ENCODE measurements at places on chromosomes 12 and 14.

- DNase-seq = no peak
These were observed 8.7 kb upstream of the PLEKHA5 start for GRCh38 chr12:19120795-19121194.

DNA sequence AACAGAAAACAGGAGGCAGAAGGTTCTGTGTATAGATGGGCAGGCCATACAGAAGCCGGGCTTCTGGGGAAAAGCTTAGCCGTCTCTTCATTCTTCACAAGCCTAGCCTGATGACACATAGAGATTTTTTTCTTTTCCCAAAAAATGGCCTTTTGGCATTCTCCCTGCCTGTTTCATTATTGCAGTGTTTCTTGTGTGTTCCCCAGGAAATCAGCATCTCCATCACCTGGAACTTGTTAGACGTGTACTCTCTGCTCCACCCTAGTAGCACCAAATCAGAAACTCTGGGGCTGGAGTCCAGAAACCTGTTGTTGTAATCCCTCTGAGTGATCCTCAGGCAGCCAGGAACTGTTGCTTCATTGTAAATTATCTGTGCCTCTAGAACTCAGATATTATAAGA lies 388.1 kb downstream of the CCDC91 start:
- DNase-seq = no peak

- no peak for DNase-seq
These were observed 41.0 kb upstream of the CCDC91 start for GRCh38 chr12:28149279-28149678.

GRCh38 chr12:106307181-106307580 lies 4.6 kb downstream of the TCP11L2 start:
- DNase-seq = no peak

GRCh38 chr12:2380946-2381345 lies 328.2 kb downstream of the CACNA1C start:
- DNase-seq = no peak

DNA sequence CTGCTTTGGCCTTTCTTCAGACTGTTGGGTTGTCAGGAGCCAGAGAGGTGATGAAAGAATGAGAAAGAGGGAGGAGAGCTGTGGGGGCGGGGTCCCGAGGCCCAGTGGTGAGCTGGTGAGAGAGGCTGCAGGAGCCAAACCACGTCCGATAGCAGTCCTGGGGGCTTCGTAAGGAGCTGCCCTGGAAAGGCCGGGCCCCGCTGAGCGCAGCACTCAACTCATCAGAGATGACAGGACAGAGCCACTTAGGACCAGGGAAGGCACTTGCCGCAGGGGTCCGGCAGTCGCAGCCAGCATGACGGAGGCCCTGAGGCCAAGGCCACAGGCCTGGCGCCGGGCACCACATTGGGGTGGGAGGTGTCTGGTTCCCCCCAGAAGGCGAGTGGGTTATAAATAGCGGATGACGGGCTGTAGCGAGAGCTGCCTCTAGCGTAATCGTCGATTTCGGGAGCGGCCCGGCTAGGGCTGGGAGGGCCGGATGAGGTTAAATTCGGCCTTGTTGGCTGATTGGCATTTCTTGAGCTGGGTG lies 179.0 kb downstream of the TSPAN9 start:
- no peak for DNase-seq

GRCh38 chr12:539540-540310 lies 80.0 kb downstream of the B4GALNT3 start:
- no peak for DNase-seq

DNA sequence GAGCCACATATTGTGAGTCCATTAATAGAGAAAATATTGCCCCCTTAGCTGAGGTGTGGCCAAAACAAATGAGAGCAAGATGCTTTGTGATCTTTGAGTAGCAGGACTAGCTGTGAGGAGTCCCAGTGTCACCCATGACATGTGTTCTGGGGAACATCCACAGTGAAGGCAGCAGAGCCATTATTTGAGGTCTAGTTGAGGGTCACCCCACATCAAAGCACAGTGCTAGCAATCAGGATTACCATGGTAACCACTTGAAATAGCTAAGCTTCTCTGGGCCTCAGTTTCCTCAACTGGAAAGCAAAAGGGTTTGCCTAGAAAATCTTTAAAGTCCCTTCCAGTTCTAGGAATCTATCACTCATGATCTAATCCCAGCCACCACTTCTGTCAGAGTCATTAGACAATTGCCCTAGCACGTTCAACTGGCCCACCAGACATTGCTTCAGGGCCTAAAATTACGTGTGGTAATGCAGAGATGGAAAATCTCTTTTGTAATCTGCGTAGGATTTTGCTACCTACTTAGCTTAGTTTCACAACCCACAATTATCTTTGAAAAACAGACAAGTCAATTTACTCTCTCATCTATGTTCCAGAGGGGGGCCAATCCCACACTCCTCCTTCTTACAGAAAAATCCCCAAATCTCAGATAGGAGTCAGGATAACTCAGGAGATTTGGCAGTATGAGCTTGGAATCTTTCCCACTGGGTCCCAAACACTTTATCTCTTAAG lies 251.2 kb upstream of the EGLN3 start:
- no peak for DNase-seq

DNA sequence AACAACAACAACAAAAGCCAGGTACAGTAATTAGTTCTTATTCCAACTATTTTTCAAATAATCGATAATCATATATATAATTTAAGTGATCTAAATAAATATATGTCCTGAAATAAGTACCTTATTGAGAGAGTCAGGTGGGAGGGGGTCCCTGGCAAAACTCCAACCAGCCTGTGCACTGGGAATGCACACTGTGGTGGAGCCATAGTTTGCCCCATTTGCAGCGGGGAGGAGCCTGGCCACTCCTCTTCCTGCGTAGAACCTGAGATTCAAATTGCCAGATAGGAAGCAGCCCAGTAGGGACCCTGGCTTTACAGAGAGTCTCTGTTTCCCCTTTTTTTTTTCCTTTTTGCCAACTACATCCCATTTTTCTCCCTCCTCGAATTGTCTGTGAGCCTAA lies 26.4 kb downstream of the CPNE8 start:
- no peak for DNase-seq

DNA sequence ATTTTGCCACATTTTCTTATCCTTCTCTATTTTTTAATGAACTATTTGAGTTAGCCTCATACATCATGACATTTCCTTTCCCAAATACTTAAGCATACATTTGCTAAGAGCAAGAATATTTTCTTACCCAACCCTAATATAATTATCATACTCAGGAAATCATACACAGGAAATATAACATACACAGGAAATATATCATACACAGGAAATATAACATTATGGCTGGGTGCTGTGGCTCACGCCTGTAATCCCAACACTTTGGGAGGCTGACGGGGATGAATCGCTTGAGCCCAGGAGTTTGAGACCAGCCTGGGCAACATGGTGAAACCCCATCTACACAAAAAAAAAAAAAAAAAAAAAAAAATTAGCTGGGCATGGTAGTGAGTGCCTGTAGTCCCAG lies 4.9 kb downstream of the NCKAP1L start:
- no peak for DNase-seq

DNA sequence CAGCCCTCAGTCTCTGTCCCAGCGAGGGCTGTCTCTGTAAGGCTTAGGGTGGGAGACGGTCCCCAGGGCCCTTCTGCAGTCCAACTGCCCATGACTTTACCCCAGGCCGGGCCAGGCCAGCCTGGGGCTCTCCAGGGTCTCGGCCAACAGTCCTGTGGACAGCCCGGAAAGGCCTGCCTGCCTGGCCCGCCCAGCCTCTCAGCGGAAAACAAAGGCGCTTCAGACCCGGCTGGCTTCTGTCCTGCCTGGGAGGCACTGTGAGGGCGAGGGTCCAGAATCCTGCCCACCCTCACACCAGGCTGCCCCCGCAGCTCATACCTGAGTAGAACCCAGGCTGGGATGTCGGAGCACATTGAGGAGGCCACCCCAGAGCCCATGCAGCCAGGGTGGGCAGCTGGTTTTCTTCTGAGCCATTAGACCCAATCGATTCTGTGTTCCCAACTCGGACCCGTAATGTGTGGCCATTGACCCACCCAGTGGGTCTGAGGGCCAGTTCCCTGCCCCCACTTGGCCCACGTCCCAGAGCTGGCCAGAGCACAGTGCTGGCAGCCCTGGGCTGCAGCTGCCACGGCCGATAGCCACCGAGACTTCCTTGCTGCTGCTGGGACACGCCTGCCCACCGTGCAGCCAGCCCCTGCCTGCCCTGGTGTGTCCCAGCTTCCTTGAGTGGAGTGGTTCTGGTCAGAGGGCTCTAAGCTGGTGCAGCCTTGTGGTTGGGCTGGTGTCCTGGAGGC lies 1.6 kb downstream of the CRIP2 start:
- no peak for DNase-seq

DNA sequence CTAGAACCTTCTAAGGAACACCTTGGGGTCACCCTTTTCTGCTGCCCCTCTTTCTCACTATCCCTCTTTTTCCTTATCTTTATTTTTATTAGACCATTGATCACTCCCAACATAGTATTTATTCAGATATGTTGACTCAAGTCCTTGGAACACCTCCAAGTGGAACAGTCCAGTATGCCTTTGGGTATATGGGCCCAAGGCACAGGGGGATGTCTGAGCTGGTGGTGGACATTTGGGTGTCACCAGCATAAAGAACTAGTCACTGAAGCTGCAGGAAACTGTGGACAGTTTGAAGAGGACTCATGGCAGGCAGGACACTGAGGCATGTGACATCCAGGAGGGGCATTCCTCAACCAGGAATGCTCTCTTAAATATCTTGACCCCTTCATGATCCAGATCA lies 105.6 kb downstream of the VEZT start:
- DNase-seq = no peak

DNA sequence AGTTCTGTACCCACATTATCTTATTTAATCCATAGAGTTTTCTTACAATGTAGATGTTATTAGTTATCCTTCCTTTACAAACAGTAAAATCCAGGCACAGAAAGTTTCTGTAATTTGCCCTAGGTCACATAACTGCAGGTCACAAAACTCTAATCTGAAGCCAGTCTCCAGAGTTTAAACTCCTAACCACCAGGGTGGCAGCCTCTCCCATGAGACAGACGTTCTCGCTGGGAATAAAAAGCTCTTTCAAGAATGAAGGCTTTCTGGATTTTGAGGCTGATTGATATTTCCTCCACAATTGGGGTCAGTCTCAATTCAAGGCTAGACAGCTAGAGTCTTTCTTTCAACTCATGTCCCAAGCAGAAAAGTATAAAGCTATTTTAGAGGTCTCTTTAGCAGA lies 95.8 kb upstream of the PLEKHG7 start:
- DNase-seq = no peak

DNA sequence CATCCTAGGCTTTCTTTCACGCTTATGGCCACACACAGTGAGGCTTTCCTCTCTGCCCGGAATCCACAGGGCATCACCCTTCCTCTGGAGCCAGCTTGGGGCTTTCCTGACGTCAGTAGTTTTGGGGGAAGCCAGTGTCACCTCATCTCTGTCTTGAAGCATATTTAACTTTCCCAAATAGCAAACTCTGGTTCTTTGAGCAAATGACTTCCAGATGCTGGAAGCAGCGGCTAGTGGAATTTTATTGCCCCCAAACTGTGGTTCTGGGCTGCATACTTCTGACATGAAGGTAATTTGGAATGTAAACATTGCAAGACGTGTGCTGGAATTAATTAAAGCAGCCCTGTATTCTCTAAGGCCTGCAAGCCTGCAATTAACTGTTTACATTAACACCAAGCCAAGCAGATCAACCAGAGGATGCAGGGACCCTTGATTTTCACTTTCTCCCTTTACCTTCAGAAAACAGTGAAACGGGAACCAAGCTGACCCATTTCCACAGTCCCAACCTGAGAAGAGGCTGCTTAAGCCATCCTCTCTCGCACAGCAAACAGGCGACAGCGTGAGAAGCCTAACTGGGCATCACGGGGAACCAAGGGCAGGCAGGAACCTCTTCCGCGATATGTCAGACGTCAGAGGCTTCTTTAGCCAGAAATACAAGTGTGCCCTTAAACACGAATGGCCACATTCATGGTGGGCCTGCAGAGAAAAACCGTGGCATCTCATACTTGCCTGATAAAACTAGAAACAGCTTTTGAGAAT lies 258.4 kb downstream of the CACNA1C start:
- DNase-seq = no peak

DNA sequence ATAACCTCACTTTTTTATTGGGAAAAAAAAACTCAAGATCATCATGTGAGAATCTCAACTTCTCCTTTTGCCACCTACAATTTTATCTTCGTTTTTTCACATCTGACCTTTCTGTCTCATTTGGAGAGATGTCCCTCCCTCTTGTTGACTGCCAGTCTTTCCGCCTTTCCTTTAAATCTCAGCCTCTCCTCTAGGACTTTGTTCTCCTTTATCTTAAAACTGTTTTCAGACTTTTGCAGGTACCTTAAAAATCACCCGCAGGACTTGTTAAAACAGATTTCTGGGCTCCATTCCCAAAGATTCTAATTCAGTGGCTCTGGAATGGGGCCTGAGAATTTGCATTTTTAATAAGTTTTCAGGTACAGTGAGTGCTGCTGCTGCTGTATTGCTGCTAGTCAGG lies 223.2 kb downstream of the NTF3 start:
- DNase-seq = no peak

All from NCI-H510A treated with DMSO at 0.1 percent for 48 hours (cell line).